GM06990 (cell line): ENCODE measurements at places on chromosomes 3 and 15.

DNA sequence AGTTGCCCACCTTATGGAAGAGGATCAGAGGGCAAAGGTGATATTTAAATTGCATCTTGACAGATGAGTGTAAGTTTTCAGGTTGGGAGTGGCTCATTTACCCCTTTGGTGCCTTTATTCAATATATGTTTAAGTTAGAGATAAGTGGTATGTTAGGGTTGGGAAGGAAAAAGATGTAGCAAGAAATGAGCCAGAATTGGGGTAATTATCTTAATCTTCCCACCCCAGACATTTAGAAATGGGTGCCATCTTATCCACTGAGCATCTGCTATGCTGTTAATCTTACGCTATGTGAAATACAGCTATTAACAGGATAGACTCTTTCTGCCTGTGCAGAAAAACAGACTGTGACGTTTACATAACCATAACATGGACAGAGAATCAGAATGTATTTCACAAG, 6.3 kb downstream of the CMTM7 start:
- no peak for DNase-seq

DNA sequence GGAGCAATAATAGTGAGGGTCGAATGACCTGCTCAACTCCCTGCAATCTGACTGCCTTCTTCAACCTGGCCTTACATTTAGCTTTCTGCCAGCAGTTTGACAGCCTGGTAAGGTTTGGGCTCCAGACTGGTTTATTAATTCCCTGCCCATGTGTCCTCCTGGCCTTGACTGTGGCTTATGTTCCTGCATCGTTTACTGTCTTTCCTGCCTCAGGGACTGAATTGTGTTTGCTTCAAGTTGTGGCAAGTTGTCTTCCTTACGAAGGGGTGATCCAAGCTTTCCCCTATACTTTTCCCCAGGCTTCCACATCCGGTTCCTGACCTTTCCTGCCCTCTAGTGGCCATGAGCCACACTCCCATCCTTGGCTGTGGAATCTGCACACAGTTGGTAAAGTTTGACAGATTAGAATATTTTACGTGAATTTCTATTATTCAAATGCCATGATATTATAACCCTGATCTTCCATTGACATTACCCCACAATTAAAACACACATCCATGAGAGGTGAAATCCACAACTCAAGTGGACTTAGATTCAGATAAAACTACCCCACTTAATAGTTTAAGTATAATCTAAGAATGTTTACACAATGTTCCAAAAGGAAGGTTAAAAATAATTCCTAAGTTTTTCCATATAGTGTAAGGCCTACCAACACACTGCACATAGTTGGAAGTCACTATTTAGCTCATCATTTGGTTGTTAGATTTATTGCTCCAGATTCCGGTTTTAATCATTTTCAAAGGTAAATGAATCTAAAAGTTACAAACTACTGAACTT, 95.7 kb downstream of the NEDD4 start:
- no peak for DNase-seq

DNA sequence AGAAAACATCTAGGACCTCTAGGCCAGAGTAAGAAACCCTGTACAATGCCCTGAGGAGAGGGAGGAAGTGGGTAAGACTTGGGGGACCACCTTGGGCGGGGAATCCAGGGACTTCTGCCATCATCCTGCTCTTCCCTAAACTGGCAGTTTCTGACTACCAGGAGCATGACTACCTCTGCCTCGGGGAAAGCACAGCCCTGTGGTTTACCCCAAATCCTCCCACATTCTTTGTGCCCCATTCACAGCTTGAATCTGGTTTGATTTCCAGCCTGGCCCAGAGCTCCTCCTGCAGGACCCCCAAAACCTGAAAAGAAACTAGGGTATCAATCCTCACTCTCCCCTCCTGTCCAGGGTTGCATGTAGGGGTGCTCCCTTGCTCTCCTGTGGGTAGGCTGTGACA, 4.7 kb downstream of the C3orf18 start:
- no peak for DNase-seq

GRCh38 chr3:54691289-54691771, 236.5 kb downstream of the LRTM1 start:
- no peak for DNase-seq

- DNase-seq: no peak
Measured at GRCh38 chr3:156230278-156230900, 110.0 kb downstream of the KCNAB1 start.

GRCh38 chr15:69535101-69535638, 82.6 kb downstream of the RPLP1 start:
- no peak for DNase-seq
